WTC11 (cell line): ENCODE measurements at places on chromosomes 1 and 21.
A peak's percentile ranks its signal among the peaks of the same experiment; 100 is the strongest.

DNA sequence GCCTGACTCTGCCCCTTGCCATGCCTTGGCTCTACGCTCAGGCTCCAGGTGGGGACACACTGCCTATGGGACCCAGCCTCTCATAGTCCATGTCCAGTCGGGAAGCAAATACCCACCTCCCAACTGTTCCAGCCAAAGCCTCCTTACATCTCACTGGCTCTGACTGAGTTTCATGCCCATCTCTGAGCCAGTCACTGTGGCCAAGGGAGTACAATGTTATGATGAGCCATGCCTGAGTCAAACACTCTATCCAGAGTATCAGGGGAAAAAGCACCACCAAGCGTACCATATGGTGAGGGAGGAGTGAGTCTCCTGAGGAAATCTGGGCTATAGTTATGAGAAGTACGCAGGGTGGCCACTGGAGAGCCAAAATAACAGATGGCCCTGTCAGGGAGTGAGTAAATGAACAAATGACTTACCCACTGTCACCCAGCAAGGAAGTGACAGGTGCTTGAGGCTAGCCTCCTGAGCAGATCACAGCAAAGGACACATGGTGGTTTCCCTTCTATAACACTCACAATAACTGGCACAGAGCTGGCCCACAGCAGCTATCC lies 236.6 kb upstream of the GJB5 start:
- DNase-seq, result no peak

GRCh38 chr1:160629286-160630210 lies 17.3 kb downstream of the SLAMF1 start:
- DNase-seq, result no peak

GRCh38 chr1:201013991-201014815 lies 9.3 kb downstream of the KIF21B start:
- DNase-seq, result peak; percentile 46

GRCh38 chr1:82160903-82161302 lies 360.2 kb downstream of the ADGRL2 start:
- no peak for DNase-seq

DNA sequence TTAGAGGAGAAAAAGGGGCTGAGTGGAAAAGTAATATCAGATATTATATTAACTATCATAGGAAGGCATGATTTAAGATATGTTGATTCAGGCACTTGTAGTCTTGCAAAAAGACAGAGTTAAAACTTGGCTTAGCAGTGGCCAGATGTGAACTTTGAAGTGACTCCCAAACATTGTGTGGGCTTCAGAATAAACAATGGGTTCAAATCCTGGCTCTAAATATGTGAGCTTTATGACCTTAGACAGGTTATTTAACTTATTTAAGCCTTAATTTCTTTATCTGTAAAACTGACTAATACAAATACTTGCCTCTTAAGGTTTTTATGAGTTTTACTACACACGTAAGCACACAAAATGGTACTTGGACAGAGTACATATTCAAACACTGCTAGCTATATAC lies 85.9 kb downstream of the TNFSF18 start:
- DNase-seq, result no peak

GRCh38 chr1:188022661-188023060 lies 1193.9 kb downstream of the PLA2G4A start:
- no peak for DNase-seq

DNA sequence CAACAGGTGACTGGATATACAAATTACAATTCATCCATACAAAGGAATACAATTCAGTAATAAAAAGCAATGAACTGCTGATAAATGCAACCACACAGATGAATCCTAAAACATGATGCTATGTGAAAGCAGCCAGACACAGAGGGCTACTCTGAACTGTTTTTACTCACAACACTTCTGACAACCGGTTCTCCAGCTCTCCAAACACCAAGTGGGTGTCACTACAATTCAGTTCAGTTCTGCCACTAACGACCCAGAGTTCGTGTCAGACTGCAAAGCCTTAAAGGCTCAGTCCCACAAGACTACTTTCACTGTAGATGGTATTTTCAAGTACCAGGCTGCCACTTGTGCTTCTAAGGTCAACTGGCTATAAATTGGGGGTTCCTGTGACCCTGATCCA lies 119.4 kb downstream of the SLC16A1 start:
- no peak for DNase-seq

DNA sequence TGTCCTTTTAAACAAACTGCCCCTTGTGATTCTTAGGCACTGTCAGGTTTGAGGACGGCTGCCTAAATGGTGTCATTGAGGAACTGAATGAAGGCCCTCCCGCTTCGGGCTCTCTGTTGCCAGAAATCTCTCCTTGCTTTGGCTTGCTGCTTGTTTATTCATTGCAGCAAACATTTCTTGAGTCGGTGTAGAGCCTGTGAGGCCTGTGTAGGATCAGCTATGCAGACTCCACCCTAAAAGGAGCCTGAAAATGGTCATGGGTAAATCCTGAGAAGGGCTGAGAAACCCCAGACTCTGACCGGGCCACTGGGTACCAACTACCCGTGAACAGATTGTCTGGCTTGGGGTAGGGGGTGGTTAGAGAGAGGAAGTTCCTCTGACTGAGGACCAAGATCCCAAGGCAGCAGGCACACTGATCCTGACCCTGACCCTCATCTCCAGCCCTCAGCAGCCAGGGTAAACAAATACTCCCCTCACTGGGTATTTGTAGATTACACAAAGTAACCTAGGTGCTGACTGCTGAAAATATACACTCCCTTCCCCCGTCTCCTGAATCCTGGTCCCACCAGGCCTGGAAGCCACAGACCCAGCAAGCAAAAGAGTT lies 3.1 kb downstream of the IL6R start:
- DNase-seq, result no peak

DNA sequence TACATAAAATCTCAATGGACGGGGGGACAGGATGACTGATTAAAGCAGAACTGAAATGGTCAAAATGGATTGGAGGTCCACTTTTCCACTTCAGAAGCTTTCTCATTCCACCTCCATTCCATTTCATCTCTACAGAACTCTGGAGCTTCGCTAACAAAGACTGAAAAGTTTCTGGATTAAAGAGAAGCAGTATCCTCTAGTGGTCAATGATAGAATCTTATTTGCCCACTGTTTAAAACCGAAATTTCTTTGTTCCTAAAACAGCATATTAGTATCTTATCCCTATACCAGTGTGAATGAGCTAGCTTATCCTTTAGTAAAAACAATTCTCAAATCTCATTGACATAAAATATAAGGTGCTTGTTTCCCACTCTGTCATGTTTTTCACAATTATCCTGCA lies 890.6 kb downstream of the KCNT2 start:
- DNase-seq, result no peak

DNA sequence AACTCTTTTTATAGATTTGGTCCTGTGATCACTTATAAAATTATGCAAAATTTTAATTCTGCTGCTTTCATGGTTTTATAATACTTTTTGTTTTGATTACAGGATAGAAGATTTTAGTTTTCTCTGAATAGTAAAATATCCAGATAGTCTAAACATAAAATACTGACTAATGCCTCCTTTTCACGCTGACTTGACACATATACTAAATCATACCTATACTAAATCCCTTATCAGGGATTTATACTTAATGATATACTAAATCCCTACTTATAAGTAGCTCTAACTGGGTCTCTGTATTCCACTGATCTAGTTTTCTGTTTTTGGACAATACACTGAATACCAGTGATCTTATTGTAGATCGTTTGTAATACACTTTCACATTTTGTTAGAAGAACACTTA lies 128.0 kb downstream of the USP25 start:
- no peak for DNase-seq

DNA sequence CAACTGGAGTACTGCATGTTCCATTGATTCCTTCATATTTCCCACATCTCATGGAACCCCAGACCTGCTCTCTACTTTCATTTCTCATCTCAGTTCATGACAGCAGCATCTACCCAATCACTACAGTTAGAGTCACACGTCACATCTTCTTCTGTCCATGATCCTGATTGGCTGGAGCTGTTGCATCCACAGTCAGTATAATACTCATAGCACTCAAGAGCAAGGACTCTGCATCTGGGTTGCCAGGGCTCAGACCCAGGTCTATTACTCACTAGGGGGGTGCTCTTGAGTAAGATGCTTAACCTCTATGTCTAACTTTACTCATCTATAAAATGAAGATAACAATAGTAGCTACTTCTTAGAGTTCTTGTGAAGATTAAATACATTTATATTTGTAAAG lies 4.4 kb upstream of the XPR1 start:
- no peak for DNase-seq

GRCh38 chr21:35467566-35467965 lies 418.5 kb upstream of the RUNX1 start:
- DNase-seq, result no peak

- no peak for DNase-seq
These were observed 5.0 kb downstream of the BTG3 start for GRCh38 chr21:17607684-17608083.

- no peak for DNase-seq
These were observed 183.8 kb downstream of the LMO4 start for GRCh38 chr1:87512431-87512830.

GRCh38 chr1:198493329-198493728 lies 47.2 kb downstream of the ATP6V1G3 start:
- no peak for DNase-seq

DNA sequence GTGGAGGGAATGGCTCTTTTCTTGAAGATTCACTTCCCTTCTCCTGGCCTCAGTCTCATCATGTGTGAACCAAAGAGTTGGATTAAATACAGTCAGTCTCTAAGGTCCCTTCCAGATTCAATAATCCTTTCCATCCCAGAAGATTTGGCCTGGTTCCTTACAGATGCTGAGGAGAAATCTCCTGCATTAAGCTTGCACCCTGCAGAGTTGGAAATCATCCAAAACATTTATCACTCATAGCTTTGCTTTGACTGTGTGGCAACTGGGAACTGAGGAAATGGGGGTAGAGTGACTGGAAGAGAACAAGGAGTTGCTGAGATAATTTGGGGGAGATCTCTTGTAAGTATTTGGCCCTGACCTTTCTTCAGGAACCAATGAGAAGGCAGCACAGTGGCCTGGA lies 220.5 kb upstream of the SGIP1 start:
- no peak for DNase-seq

- DNase-seq, result no peak
These were observed 16.3 kb downstream of the SPATA46 start for GRCh38 chr1:162360237-162360873.

GRCh38 chr1:107669996-107670395 lies 295.0 kb downstream of the VAV3 start:
- DNase-seq, result no peak

GRCh38 chr1:184840596-184840995 lies 85.9 kb upstream of the EDEM3 start:
- DNase-seq, result no peak

GRCh38 chr1:202756391-202756790 lies 46.1 kb upstream of the SYT2 start:
- DNase-seq, result no peak

- DNase-seq, result no peak
These were observed 148.7 kb downstream of the ADSS2 start for GRCh38 chr1:244302876-244303609.

DNA sequence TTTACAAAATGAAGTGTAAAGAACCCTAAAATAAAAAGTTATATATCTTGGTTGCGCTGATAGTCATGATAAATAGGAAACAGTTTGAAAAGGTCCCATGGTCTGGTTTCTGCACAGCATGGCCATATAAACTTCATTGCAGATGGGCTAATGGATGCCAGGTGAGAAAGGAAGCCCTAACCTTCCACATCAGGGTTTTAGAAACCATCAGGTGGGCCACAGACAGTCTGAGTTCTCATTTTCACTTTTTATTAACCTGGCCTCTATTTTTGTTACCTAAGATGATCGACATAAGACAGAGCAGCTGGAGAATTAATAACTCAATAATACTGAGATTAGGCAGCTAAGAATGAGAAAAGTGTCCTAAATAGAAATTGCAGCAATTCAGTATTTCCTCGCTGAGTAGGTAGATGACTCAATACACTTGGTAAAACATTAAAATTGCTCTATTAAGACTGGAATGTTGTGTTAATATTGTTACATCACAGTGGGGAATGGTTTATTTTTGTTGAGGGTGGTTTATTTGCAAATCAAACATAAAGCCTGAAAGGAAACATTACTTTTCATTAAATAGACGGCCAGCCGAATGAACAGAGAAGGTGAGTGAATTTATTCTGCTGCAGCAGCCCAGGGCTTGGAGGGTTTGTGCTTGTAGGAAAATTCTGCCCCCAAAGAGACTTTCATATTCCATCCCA lies 21.1 kb downstream of the C1orf21 start:
- DNase-seq, result no peak
